ENCODE measurements at places on chromosomes 7 and 10.

- DNase-seq = no peak
Observed at GRCh38 chr10:15775513-15775912, 55.8 kb upstream of the ITGA8 start.

DNA sequence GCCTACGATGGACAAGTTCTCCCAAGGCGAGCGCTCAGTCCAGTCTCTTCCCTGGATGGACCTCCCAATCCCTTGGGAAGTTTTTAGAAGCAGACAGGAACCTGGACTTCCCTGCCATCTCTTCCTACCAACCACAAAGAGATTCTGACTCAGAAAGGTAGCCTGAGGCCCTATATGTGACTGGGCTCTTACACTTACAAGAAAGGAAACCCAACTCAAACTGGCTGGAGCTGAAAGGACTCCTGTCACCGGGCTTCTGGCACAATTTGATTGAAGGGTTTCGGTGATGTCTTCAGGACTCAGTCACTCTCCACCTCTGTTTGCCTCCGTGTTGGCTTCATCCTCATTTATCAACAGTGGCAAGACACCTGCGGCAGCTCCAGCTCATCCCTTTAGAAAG, 3.7 kb upstream of the COL13A1 start:
- no peak for DNase-seq

DNA sequence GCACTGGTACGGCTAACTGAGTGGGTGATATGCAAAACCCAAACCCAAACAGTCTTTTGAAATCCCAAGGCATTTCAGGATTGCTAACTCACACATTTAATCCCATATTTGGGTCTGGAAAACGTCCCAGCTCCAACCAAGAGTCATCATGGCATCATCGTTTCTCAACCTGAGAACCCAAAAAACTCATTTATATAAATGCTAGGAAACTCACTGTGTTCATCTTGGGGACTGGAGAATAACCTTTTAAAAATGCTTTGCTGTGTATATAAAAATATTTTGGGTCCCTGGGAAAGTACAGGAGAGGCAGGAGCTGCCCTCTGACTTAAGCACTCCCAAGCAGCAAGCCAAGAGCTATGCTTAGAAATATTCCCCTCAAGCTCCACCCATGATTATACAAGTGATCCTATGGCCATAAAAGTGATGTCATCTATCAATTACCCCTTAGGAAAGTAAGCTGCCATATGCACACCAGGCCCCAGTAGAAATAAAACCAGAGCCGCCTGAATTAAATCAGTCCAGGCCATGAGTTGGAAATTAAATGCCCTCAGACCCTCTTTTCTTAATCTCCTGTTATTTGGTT, 352.1 kb downstream of the FRMD4A start:
- no peak for DNase-seq

DNA sequence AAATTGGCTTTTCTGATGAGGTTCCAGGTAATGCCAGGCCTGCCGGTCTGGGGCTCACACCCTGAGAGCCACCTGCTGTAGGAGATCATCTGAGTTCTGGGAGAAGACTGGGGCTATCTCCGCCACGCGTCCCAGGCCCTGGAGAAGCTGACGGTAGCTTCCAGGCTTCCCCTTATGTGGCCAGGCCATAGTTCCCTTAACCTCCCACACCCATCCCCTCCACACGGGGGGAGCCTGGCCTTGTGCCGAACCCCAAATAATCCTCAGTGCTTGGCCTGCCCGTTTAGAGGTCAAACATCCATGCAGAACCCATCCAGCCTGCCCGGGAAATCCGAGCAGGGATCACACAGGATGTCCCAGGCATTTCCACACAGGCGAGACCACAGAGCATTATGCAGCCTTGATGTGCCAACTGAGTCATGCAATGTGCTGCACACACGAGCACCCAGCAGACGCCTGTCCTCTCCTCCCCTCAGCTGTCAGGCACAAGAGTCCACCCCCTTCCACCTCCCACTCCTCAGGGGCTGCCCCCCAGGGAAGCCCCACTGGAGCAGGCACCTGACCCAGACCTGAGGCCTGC, 176.2 kb downstream of the PRKAG2 start:
- DNase-seq = no peak

- DNase-seq = no peak
Observed at GRCh38 chr10:15027741-15028140, 16.0 kb upstream of the OLAH start.
